Lower lobe of right lung (tissue), 2 donors: ENCODE measurements at places on chromosomes 5 and 9. TPM values are rescaled to one million over a fixed set of nuclear protein-coding genes. Genes with fewer than 3 reads are reported as not detected.
A peak's percentile ranks its signal among the peaks of the same experiment; 100 is the strongest.

- H3K4me1 ChIP-seq = no peaks in the 10 kb centered on the region
- H3K36me3 ChIP-seq = no peaks in the 10 kb centered on the region
- no peak overlapping the region for H3K4me3 ChIP-seq
- H3K27me3 ChIP-seq = no peaks in the 10 kb centered on the region
Observed at GRCh38 chr5:5318426-5319190, 103.9 kb upstream of the ICE1 start.

DNA sequence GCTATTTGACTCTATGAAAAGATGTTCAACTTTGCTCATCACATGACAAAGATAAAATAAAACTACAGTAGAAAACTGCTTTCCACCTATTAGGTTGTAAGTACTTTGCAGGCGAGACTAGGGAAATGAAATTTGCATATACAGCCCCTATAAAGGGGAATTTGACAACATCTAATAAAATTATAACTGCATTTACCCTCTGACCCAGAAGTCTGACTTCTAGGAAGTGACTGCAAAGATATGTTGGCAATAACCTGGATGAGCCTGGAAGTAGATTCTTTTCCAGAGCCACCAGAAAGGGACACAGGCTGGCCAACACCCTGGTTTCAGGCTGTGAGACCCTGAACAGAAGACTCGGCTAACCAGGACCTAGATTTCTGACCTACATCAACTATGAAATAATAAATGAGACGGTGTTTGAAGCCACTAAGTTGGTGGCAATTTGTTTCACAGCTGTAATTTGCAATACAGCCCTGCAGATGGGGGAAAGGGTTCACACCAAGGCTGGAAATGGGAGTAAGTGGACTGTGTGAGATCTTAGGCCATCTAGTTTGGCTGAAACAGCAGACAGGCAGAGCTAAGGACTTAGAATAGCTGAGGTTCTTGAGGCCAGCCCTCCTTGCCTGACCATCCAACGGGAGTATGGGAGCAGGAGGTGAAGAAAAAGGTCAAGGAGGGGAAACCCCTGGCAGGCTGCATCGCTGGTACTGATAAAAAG, 106.6 kb downstream of the SIL1 start:
- H3K4me3 ChIP-seq = no peak overlapping the region
- peaks cover 5% of the 10 kb centered on the region for H3K4me1 ChIP-seq
- no peaks in the 10 kb centered on the region for H3K27me3 ChIP-seq

DNA sequence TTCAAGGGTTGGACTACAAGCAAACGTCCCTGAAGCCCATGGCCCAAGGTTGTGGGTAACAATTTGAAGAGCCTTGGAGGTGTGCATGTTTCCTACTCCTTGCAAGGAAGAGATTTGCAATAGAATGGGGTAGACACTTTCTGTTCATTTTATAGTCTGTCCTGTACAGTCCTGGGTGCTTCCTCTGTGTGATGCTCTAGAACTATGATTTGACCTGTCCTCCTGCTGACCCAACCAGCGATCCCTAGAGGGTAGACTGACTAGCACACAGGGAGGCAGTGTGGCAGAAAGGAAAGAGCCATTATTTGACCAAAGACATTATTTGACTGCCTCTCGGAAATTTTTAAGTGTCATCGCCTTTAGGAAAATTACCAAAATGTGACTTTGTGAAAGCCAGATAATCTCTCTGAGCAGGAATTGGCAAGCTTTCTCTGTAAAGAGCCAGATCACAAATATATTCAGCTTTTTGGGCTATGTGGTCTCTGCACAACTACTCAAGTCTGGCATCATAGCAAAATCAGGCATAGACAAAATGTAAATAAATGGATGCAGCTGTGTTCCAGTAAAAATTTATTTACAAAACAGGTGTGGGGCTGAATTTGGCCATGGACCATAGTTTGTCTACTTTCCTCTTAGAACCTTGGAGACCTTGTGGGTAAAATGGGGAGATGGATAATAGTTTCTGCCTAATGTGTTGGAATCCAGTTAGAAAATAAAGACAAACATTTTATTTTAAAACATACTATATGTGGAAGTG, 106.8 kb downstream of the DMRT2 start:
- H3K4me3 ChIP-seq = no peak overlapping the region
- DNase-seq = no peak
- no peaks in the 10 kb centered on the region for H3K36me3 ChIP-seq

DNA sequence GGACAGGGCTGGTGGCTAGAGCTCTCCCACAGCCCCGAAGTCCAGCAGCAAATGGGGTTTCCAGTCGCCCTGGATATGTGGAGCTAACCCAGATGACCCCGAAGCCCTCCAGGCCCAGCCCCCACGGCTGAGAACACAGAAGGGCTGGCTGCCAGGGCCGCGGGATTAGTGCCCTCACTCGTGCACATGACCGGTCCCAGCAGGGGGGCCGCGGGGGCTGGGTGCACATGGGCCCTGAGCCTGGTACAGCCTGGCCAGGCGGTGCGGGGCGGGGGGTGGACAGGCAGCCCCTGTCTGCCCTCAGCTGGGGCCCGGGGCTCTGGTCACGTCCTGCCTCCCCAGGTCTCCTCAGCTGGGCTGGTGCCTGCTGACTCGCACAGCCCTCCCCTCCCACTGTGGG, 5.9 kb downstream of the SSNA1 start:
- no peak overlapping the region for H3K27ac ChIP-seq
- no peak overlapping the region for H3K4me3 ChIP-seq
- DNase-seq = no peak
- no peaks in the 10 kb centered on the region for H3K27me3 ChIP-seq

- no peaks in the 10 kb centered on the region for H3K27me3 ChIP-seq
- no peak for DNase-seq
Observed at GRCh38 chr5:77065256-77065655, 21.8 kb downstream of the ZBED3 start.

DNA sequence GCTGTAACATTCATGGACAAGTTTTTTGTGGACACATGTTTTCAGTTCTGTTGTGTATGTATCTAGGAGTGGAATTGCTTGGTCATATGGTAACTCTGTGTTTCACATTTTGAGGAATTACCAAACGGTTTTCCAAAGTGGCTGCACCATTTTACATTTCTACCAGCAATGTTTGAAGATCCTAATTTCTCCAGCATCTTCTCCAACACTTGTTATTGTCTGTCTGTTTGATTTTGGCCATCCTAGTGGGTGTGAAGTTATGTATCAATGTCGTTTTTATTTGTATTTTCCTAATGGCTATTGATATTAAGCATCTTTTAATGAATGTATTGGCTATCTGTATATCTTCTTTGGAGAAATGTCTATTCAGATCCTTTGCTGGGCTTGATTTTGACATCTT, 6.9 kb downstream of the TMEFF1 start:
- H3K27ac ChIP-seq = no peak overlapping the region
- no peak overlapping the region for H3K4me3 ChIP-seq
- peaks cover under 1% of the 10 kb centered on the region for H3K27me3 ChIP-seq
- H3K36me3 ChIP-seq = no peaks in the 10 kb centered on the region
- DNase-seq = no peak

GRCh38 chr5:9194509-9194908, 351.4 kb downstream of the SEMA5A start:
- H3K4me1 ChIP-seq = no peaks in the 10 kb centered on the region
- H3K27me3 ChIP-seq = no peaks in the 10 kb centered on the region
- H3K4me3 ChIP-seq = no peak overlapping the region
- H3K36me3 ChIP-seq = no peaks in the 10 kb centered on the region
- H3K27ac ChIP-seq = no peak overlapping the region

DNA sequence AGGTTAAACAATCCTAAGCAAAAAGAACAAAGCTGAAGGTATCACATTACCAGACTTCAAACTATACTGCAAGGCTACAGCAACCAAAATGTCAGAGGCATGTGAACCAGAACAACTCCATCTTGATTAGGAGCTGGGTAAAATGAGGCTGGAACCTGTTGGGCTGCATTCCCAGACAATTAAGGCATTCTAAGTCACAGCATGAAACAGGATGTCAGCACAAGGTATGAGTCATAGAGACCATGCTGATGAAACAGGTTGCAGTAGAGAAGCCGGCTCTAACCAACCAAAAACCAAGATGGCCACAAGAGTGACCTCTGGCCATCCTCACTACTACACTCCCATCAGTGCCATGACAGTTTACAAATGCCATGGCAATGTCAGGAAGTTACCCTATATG, 252.0 kb downstream of the RASEF start:
- H3K4me1 ChIP-seq = no peaks in the 10 kb centered on the region
- no peak overlapping the region for H3K27ac ChIP-seq
- H3K4me3 ChIP-seq = no peak overlapping the region
- H3K27me3 ChIP-seq = no peaks in the 10 kb centered on the region
- DNase-seq = no peak
- H3K36me3 ChIP-seq = no peaks in the 10 kb centered on the region

DNA sequence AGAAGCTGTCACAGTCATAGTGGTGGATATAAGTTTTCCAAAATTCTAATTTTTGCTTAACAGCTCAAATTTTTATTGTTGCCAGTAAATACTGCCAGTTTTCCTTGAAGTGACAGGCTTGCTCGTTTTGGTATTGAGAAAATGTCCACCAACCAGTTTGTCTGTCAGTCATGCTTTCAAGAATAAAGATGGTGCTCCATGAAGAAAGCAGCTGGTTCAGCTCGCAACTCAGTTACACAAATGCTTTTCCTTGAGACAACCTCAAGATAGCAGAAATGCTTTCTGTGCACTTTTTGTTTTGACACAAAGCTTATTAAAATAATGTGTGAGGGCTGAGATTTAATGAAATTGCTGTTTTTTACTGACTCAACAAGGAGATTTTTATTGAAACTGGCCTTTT, 135.7 kb downstream of the LRRC70 start:
- H3K36me3 ChIP-seq = no peaks in the 10 kb centered on the region
- no peaks in the 10 kb centered on the region for H3K27me3 ChIP-seq
- H3K4me3 ChIP-seq = no peak overlapping the region
- H3K4me1 ChIP-seq = no peaks in the 10 kb centered on the region
- no peak overlapping the region for H3K27ac ChIP-seq

- peaks cover 3% of the 10 kb centered on the region for H3K27me3 ChIP-seq
- no peak overlapping the region for H3K27ac ChIP-seq
- no peaks in the 10 kb centered on the region for H3K36me3 ChIP-seq
- no peak for DNase-seq
- no peak overlapping the region for H3K4me3 ChIP-seq
Observed at GRCh38 chr5:168171901-168172759, 119.3 kb upstream of the WWC1 start.

GRCh38 chr5:81800797-81801196, 49.9 kb upstream of the SSBP2 start:
- no peaks in the 10 kb centered on the region for H3K4me1 ChIP-seq
- H3K36me3 ChIP-seq = no peaks in the 10 kb centered on the region
- DNase-seq = no peak
- no peaks in the 10 kb centered on the region for H3K27me3 ChIP-seq

DNA sequence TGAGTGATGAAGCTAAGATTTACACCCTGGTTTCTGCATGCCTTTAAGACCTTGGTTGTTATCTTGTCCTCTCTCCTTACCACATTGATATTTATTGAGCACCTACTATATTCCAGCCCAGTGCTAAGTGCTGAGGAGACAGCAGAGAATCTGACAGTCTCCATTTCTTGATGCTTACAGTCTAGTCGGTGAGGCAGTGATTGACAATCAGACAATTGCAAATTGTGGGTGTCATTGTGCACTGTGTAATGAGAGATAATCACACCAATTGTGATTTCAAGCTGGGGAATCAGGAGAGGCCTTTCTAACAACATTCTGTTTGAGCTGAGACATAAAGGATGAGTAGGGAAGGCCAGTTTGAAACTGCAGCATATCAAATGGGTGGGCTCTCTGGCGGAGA, 41.7 kb upstream of the PPARGC1B start:
- no peaks in the 10 kb centered on the region for H3K36me3 ChIP-seq
- no peak for DNase-seq
- peaks cover 13% of the 10 kb centered on the region for H3K4me1 ChIP-seq
- no peak overlapping the region for H3K27ac ChIP-seq
- H3K4me3 ChIP-seq = no peak overlapping the region

GRCh38 chr9:19967216-19967887, 178.5 kb upstream of the SLC24A2 start:
- no peaks in the 10 kb centered on the region for H3K36me3 ChIP-seq
- no peak for DNase-seq
- H3K27ac ChIP-seq = no peak overlapping the region
- H3K4me1 ChIP-seq = no peaks in the 10 kb centered on the region
- H3K27me3 ChIP-seq = no peaks in the 10 kb centered on the region

- no peaks in the 10 kb centered on the region for H3K4me1 ChIP-seq
- H3K27ac ChIP-seq = no peak overlapping the region
- H3K27me3 ChIP-seq = no peaks in the 10 kb centered on the region
- peaks cover 10% of the 10 kb centered on the region for H3K36me3 ChIP-seq
- DNase-seq = no peak
Observed at GRCh38 chr9:123127512-123128075, 94.1 kb downstream of the GPR21 start.

DNA sequence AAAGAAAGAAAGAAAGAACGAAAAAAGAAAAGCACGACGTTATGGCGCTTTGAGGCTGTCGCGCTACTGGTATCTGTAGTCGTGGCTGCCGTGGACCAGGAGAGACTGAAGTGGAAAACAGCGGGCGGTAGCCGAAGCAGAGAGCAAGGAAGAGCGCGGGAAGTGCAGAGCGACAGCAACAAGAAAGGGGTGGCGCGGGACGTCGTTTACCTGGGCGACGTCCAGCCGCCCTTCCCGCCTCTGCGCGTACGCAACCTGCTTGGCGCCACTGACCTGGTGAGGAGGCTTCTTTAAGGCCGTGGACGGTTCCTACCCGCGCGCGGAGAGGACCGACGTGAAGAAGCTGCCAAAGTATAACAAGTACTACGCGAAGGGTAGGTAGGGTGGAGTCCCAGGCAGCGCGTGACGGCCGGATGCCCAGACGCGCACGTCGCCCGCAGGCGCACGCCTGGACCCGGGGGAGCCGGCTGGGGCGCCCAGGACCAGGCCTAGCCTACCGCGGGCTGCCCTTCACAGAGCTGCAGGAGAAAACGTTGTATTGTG, 15.4 kb downstream of the CCL28 start:
- no peaks in the 10 kb centered on the region for H3K27me3 ChIP-seq
- DNase-seq = peak; percentile 80
- no peaks in the 10 kb centered on the region for H3K4me1 ChIP-seq
- peak overlapping the region; percentile 61 for H3K4me3 ChIP-seq

DNA sequence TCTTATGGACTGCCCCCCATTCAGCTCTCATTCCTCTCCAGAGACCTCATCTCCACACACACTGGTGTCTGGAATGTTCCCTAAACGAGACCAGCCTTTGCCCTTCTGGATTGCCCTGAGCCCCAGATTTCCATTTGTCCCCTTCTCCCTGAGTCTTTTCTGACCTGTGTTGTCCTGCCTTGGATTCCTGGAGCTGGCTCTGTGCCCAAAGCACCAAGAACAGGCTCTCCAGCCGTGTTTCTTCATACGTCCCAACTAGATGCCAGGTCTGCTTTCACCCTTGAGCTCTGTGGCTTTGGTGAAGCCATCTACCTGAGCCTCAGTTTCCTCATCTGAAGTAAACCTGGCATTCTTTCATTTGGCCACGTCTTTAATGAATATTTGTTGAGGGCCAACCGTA, 6.3 kb downstream of the CCDC180 start:
- no peak for DNase-seq
- H3K27me3 ChIP-seq = no peaks in the 10 kb centered on the region
- peaks cover 34% of the 10 kb centered on the region for H3K36me3 ChIP-seq

- no peak for DNase-seq
- no peak overlapping the region for H3K27ac ChIP-seq
- no peaks in the 10 kb centered on the region for H3K36me3 ChIP-seq
- no peak overlapping the region for H3K4me3 ChIP-seq
- no peaks in the 10 kb centered on the region for H3K27me3 ChIP-seq
Observed at GRCh38 chr5:34606101-34606500, 50.0 kb upstream of the RAI14 start.

Gene PCDHB7
- total RNA-seq = 1.9 TPM

Gene ANKRD33B
- 5.8 TPM for total RNA-seq

Gene SPINK1
- not detected for total RNA-seq

Gene PNPLA7
- 12.2 TPM for total RNA-seq

Gene ENHO
- 0.59 TPM for total RNA-seq

Gene HTR4
- total RNA-seq = not detected

Gene TXNDC8
- not detected for total RNA-seq

Gene CDX1
- total RNA-seq = not detected

Gene SYK
- 88.9 TPM for total RNA-seq

Gene PCDHGC5
- total RNA-seq = 1.8 TPM

Gene QSOX2
- total RNA-seq = 10.5 TPM
